ENCODE measurements at places on chromosomes 4 and X.

- peak; percentile 12 for DNase-seq
These were observed 94.2 kb downstream of the PJA1 start for GRCh38 chrX:69070949-69071650.

GRCh38 chrX:79259073-79259689, 108.0 kb downstream of the ITM2A start:
- DNase-seq = peak; percentile 35

GRCh38 chrX:107726816-107727534, 48.6 kb downstream of the TSC22D3 start:
- no peak for DNase-seq

- DNase-seq = no peak
These were observed 21.4 kb upstream of the FAAH2 start for GRCh38 chrX:57265126-57265525.

GRCh38 chr4:41143311-41144039, 70.9 kb downstream of the APBB2 start:
- peak; percentile 29 for DNase-seq

DNA sequence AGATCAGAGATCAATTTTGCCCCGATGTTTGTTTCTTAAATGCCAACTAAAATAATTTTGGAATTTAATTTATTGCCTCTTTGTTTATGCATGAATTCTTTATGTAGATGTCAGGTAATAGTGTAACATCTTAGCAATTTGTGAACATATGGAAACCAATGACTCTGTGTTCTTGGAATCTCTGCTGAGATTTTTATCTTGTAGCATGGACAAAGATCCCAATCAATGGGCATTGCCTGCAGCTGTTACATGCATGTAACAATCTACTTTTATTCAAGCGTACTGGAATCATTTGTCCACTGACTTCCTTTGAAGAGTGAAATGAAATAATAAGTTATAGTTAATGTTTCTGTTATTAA, 61.6 kb upstream of the ARSJ start:
- DNase-seq = no peak

DNA sequence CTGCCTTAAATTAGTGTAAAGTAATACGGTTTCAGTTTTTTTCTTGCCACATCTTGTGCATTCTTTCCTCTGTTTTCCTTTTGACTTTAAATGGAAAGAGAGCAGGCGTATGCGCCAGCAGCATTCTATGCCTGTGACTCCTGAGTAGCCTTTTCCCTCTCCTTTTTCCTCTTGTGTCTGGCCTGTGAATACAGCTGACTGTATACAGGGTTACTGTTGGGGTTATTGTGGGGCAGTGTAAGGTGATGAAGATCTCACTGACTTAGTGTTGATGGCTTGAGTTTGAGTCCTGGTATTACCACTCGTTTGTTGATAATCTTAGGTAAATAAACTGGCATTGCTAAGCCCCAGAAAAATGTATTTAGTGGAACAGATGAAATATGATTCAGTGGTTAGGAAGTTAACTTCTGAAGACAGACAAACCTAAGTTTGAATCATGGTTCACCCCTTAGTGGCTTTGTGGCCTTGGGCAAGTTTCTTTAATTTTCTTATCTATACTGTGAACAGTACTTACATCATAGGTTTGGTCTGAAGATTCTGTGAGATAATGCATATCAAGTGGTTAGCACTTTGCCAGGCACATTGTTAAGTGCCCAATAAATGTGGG, 105.1 kb downstream of the FNIP2 start:
- no peak for DNase-seq

DNA sequence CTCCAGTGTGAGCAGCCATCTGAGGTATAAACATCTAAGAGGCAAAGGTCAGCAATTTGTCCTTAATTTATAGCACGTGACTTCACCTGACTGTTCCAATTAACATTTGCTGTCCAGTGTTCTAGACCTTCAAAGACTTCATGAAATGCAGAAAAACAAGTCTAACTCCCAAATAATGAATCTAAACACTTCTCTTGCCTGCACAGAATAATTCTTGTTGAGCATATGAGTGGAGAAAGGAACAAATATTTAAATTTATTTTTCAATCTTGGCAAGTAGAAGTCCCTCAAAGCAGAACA, 12.0 kb downstream of the RFC1 start:
- DNase-seq = no peak

GRCh38 chrX:45710081-45710801, 509.6 kb upstream of the DIPK2B start:
- DNase-seq = no peak

DNA sequence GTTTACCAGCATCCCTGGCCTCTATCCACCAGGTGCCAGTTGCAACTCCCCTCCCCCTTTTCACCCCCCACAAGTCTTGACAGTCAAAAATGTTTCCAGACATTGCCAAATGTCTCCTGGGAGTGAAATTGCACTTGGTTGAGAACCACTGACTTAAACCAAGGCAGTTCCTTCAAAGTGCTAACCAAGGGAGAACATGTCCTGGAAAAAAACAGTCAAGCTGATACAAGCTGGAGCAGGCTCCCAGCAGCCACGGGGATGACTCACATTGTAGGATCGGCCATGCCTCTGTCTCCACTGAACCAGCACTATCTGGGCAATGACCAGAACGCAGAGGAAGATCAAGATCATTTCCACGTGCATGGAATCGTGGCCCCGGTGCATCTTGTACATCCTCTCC, 11.4 kb downstream of the RNF175 start:
- no peak for DNase-seq

DNA sequence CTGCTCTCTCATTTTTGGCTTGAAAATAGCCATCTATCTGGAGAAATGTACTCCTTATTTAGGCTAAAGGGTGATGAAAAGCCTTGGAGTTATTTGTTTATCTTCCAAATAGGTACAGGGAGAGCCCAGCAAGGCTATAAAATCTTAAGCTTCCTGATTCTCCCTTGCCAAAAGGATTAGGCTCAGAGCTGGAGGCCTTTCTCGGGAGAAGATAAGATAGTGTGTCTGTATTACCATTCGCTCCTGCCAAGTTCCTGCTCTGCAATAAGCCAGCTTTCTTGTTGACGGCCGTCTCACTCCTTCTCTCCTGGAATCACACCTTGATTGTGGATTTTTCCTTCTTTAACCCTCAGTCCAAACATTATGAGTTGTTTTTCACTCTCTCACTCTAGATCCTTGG, 171.8 kb upstream of the TTC29 start:
- no peak for DNase-seq

- DNase-seq = peak; percentile 4
These were observed 544.3 kb upstream of the CNKSR2 start for GRCh38 chrX:20829665-20830491.

DNA sequence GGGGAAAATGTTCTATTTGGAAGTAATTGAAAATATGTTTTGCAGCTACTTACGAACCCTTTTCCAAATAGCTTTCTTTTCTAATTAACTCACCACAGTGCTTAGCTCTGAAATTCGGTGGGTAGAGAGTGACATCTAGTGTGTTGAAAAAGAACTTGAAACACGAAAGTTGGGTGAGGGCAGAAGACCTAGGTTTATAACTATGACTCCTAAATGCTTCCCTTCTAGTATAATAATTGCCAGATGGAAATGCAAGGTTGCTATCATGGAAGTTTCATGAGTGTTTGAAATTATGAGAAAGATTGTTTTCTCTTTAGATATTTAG, 77.3 kb upstream of the NOCT start:
- DNase-seq = peak; percentile 76

DNA sequence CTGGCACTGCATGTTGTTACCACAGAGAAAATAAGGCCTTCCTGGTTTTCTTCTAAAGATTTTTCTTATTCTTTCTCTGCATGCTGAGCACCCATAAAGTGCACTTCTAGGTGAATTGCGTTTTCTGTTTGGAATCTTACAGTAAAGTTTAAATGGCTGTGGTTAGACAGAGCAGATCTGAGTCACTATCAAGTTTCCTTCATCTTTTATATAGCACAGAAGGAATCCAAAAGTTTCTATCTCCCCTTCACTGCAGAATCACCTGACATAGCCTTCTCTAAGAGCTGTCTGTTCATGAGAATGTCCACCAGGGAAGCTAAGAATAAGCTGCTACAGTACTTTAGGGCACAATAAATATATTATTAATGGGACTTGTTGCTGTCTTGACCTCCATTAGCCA, 455.5 kb upstream of the FAM241A start:
- no peak for DNase-seq

DNA sequence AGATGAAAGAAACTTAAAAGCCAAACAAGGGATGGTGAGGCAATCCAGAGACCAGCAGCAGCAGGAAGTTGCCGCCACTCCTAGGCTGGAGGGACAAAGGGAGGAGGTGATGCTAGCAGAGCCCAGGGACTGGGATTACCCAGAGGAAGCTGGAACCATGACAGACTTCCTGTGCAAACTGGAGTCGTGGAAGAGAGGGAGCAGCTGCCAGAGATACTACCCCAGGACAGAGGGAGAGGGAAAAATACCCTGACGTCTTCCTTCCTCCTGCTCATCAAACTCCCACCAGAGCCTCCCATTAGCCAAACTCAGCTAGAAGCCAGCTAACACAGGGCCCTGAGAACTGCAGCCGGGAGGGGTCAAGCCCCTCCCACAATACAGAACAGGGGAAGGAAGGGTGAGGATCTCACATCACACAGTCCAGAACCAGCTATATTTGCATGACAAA, 101.2 kb upstream of the KLF3 start:
- no peak for DNase-seq

GRCh38 chr4:7213807-7214206, 21.5 kb downstream of the SORCS2 start:
- DNase-seq = no peak

DNA sequence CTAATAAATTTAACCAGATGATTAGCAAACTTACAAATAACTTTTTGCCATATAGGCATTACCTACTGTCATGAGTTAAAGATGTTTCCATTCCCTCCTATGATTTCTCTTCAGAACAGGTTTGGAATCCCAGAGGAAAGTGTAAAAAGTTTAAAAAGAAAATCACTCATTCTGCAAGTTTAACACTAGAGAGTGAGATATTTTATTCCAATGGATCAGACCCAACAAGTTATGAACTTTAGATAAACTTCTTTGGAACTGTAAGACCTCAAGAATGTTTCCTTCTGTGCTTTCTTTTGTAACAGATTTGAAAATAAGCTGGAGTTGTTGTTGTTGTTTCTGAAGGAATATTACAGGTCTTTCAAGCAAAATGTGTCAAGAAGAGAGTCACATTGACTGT, 51.6 kb downstream of the PPP3CA start:
- no peak for DNase-seq

DNA sequence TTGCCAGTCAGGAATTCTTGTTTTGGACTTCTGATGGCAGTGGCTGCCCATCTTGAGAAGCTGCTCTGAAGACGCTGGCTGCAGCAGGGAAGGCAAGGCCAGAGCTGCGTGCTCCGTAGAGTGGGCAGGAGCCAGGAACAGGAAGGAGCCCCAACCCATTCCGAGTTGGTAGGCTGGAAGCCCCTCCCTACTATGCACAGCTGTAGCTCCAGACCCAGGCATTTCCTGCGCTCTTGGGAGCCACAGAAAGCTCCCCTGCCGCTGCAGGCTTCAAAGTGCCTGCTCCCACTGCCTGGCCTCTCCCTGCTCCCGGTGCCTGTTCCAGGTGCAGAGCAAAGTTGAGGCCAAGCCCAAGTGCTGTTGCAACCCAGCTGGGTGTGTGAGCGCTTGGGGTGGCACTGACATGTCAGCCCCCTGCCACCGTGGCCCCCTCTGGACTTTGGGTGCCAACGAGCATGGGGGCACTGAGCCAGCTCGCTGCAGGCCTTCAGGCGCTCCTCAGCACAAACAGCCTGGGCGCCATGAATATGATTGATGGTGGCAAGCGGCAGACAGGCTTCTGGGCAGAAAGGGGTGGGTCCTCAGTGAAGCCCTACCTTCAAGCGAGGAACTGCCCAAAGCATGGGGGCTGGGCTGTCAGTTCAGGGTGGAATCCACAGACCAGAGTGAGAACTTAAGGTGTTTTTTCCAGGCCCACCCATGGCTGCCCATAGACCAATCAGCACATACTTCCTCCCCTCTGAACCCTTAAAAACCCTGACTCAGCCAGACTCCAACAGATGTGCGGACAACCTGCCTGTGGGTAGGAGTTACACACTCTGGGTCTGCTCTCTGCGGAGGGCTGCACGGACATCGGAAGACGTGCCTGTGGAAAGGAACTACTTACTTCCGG, 677.2 kb upstream of the INTU start:
- no peak for DNase-seq

DNA sequence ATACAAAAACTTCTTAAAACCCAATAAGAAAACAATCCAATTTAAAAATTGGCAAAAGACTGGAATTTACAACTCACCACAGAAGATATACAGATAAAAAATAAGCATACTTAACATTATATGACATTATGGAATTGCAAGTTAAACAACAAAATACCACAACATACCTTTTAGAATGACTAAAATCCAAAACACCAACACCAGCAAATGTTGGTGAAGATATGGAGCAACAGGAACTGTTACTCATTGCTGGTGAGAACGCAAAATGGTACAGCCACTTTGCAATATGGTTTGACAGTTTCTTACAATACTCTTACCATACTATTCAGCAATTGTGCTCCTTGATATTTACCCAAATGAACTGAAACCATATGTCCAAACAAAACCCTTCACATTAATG, 112.4 kb downstream of the ADGRL3 start:
- DNase-seq = no peak

DNA sequence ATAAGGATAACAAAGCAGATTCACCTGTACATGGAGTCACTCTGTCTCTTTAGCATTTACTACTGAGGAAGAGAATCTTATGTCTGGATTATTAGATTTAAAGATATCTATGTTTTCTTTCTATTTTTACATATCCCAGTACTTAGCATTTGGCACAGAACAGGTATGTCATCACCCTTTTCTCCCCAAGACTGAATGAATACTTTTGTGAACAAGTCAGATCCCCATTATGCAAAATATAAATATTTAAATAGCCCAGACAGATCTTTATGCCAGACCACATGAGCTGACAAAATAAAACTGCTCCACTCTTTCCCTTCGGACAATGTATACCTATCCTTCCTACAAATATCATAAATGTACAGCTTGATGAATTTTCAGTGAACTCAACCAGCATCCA, 94.5 kb downstream of the CASK start:
- DNase-seq = no peak

DNA sequence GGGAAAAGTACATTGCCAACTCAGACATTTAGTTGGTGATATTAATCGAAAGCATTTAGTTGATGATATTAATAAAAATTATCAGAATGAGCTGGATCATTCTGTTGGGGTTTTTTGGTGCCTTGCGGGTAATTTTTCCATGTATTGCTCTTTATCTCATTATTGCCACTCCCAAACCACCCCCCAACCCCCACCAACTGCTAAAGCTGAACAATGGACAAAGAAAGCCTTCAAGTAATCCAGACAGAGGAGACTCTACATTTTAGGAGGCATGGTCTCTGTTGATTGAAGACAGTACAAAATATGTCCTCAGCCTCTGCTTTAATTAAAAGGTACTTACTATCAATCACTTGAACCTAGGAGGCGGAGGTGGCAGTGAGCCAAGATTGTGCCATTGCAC, 22.5 kb downstream of the PDK3 start:
- DNase-seq = no peak

GRCh38 chrX:13985697-13986435, 43.8 kb downstream of the GEMIN8 start:
- DNase-seq = no peak

DNA sequence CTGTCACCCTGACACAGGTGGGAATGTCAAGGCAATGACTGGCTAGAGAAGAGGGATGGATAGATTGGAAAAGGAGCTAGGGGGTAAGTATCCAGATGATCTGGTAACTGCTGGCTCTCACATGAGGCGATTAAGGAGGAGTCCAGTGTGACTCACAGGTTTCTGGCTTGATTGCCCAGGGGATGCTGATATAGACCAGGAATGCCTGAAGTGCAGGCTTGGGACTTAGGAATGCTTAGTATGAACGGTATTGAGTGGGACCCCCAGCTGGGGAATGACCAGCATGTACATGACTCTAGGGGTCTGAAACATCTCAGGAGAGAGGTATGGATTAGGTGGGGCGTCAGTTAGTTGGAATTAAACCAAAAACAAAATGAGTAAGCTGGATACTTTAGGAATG, 65.8 kb upstream of the PRPS1 start:
- no peak for DNase-seq
